ENCODE measurements at places on chromosomes 5 and 9. TPM values are rescaled to one million over a fixed set of nuclear protein-coding genes. Genes with fewer than 3 reads are reported as not detected.

RANBP3L gene
- not detected for total RNA-seq

C5orf58 gene
- total RNA-seq, result not detected

PCDHB13 gene
- 3.0 TPM for total RNA-seq

IL3 gene
- total RNA-seq, result not detected

SH2D3C gene
- 1.9 TPM for total RNA-seq

NEK6 gene
- 18.5 TPM for total RNA-seq

SHB gene
- 1.1 TPM for total RNA-seq

RAB14 gene
- 23.8 TPM for total RNA-seq

COL23A1 gene
- not detected for total RNA-seq

GPR21 gene
- total RNA-seq, result 0.59 TPM

TMEM174 gene
- total RNA-seq, result not detected

IL4 gene
- not detected for total RNA-seq

ANKRD33B gene
- total RNA-seq, result 3.5 TPM

SCGB3A2 gene
- total RNA-seq, result not detected

RETREG1 gene
- total RNA-seq, result 3.0 TPM
